ENCODE measurements at places on chromosomes 5 and 9.

DNA sequence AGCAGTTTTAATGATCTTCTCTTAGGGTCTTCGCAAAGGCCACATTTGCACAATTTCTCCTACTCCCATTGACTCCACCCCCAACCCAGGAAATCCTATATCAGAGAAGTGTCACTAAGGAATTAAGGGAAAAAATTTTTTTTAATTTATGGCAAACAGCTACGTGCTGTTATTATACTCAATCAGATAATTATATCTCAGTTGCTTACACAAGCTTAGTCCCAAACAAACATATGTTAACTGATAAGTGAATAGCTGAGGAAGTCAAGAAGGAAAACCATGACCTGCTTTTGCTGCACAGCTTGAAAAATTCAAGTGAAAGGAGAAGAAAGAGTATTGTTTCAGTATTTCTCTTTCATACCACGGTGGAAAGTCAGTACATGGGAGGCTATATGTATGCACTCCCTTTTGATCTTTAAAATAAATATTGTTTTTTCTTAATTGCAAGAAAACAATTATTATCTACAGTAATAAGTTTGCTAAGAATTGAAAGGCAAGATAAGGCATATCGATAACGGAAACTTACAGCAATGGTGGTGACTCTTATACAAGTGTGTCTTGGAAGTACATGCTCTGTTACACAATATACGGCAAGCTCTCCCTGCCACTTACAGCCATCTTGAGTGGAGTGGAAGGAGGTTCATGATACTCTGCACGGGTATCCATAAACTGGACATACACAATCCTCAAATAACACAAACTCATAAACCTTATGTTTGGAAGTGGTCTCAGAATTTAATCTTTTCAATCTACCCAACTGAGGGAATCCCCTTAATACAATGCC lies 167.9 kb upstream of the FREM1 start:
- DNase-seq = peak; percentile 36

DNA sequence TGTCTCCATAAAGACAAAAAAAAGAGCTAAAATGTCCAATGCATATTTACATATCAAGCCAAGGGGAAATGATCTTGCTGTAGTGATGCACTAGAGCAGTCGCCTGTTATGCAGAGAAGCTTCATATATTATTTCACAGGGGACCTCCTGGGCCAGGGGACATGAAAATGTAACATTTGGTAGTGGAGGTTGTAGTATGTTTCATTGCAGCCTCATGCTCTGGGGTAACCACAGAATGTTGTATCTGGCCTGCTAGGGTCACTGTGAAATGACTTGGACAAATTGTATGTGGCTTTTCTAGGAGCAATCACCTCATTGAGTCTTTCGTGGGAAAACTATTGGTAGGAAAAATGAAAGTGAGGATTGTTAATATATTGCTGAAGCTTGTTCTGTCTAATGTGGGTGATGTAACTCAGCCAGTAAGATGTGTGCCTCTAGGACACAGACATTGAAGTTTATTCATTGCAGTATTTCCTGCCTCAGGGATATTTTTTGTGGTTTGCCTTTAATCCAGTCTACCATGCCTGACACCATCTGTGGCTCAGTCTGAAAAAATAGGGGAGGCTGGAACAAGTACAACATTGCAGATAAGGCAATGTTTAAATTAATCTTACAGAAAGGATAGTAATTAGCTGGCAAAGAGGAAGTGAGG lies 430.8 kb upstream of the TNC start:
- no peak for DNase-seq

DNA sequence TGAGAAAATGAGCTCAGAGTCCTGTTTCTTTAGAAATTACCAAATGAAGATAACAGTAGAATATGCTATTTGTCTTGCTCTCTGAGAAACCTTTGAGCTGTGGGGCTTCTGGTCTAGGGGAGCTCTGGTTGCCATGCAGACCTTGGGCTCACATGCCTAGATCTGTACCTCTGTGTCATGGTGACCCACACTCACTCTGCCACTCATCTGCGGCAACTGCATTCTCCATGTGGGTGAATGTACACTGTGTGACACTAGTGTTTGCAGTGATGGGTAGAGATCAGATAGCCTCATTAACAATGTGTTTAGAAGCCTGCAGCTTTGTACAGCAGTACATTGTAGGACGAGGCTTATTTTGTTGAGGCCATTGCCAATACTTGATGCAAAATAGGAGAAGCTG lies 521.2 kb downstream of the CHSY3 start:
- no peak for DNase-seq

GRCh38 chr5:133606835-133607234 lies 5.5 kb downstream of the FSTL4 start:
- no peak for DNase-seq

DNA sequence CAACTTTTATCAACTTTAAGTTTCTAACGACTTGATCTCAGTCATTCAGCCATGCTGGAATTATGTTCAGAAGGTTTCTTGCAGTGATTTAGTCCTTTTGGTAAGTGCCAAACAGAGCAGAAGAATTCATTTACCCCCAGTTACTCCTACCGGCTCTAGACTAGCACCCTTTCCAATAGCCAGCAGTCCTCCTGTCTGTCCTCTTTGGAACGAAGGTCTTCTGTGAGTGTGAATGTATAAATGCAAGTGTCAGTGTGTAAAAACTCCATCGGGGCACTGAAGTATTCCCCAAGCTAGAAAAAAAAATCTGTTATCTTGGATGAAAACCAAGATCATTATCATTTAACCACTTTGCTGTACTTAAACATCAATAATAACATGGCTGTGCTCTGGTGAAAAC lies 64.4 kb downstream of the GLIS3 start:
- DNase-seq = no peak

GRCh38 chr9:20312732-20313131 lies 309.6 kb downstream of the MLLT3 start:
- DNase-seq = no peak

- DNase-seq = no peak
Observed at GRCh38 chr5:108280960-108281569, 100.8 kb downstream of the FBXL17 start.

GRCh38 chr9:91307279-91307678 lies 54.4 kb downstream of the AUH start:
- DNase-seq = no peak

DNA sequence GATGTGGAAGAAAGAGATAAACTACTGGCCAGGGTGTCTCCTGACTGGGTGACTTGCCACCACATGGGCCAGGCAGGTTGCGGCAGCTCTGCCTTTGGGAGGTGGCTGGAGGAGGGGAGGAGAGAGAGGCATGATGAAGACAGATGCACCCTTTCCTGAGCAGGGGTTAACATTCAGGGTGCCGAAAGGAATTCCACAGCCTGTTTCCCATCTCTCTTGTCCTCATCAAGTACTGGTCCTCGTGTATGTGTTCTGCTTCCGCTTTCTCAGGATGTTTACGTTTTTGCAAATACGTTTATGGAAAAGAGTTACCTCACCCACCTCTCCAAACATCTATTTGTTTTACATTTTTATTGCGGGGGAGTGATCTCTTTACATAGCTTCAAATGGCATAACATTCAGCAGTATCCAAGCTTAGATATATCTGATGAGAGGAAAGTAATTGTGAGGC lies 73.4 kb downstream of the C9orf85 start:
- no peak for DNase-seq

- no peak for DNase-seq
Observed at GRCh38 chr5:11212706-11213105, 451.7 kb upstream of the DAP start.

DNA sequence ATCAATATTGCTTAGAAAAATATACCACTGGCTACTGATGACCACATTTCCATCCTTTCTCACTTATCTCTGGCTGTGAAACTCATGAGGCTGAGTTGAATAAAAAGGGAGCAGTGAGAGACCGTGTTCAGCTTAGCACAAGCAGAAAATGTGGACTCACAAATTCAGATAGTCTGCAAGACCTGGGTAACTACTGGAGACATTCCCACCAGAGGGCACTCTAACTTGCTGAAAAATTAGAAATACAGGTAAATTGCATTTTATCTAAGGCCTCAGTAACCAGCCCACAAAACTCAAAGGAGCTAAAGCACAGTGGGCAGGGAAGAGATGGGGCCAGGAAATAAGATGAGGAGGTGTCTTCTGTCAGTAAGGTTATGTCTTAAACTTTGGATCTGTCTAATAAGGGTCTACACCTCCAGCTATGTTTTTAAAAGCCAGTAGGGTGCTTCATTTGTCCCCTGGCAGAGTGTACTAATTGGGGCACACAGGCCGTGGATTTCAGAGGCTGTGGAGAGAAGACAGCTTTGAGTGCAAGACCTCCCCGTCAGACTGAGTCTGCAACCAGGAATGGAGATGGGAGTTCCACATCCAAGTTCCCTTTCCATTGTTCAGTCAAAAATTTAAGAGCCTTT lies 8.7 kb upstream of the NDUFB6 start:
- DNase-seq = peak; percentile 31

DNA sequence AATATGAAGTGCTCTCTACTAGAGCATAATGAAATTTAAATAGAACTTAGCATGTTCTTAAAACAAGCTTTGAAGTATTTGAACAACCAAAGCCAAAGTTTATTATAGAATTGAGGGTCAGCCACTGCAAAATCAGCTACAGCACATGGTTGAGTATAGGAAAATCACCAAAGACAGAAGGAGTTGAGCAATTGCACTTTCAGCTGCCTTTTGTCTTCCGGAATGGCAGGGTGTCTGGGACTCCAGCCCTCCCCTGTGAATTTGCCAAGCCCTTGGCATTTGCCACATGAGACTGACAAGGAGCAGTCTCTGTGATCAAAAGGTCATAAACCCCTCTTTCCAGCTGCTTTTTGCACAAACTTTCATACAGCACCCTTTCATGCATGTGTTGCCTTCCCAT lies 8.5 kb upstream of the LURAP1L start:
- no peak for DNase-seq

GRCh38 chr5:127077366-127077765 lies 4.1 kb upstream of the C5orf63 start:
- no peak for DNase-seq

DNA sequence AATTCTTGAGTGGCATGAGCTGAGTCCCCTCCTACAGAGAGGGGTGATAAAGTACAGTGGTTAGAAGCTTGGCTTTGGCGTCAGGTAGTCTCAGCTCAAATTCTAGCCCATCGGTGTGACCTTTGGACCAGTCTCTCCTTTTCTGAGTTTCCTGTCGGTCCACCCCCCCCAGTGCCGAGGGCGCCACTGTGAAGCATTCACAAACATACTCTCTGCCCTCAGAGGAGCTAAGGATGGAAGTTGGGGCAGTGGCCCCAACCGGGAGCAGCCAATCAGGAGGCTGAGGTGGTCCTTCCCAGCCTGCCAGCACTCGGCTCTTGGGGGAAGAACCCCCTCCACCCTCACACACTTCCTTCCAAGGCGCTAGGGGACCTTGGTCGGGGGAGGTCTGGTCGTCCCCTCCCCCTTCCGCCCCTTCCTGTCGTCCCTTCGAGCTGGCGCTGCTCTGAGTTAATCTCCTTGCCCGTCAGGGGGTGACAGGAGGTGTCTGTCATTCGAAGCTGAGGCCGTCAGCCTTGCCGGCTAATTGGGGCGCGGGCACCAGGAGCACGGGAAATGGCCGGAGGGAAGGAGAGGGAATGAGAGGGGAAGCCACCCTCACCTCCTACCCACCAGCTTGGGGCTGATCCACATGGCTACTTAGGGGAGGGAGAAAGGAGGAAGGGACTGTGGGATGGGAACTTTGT lies 53.0 kb downstream of the CXXC5 start:
- no peak for DNase-seq

DNA sequence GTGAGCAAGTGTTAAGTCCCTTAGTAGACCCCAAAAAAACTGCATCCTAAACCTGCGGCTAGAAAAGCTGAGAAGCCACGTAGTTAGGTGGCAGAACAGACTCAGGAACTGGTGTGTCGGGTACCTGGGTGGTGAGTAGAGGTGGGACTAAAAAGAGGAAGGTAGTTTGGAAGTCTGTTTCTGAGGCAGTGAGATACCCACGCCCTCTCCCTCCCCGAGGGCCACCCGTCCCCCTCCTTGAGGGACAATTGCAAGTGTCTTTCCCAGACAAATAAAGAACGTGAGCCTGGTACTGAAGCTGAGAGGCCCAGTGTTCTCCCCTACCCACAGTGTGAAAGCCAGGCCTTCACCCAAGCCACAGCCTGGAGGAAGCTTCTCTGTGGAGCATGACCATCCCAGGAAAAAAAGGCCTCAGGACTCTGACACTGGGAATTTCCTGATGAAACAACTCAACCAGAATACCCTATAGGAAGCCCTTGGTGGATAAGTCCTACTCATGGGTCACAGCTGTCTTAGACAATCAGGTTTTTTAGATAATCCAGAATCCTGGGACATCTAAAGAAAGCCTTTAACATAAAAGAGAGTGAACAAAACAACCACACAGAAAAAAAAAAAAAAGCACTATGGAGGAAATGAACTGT lies 7.0 kb upstream of the CD74 start:
- no peak for DNase-seq

DNA sequence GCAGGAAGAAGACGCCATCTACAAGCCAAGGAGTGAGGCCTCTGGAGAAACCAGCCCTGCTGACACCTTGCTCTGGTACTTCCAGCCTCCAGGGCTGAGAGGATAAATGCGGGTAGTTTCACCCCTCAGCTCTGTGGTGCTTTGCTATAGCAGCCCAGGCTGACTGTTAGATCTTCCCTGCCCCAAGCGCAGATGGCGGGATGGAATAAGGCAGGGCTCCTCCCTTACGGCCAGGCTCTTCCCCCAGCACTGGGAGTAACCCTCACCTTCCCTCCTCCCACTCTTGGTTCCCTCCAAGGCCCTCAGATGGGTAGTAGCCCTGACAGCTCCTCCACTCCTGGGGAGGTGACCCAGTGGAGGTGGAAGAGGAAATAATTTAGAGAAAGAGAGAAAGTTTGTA lies 285.1 kb downstream of the GADD45G start:
- DNase-seq = no peak

GRCh38 chr9:7103367-7103766 lies 345.6 kb downstream of the KDM4C start:
- no peak for DNase-seq

DNA sequence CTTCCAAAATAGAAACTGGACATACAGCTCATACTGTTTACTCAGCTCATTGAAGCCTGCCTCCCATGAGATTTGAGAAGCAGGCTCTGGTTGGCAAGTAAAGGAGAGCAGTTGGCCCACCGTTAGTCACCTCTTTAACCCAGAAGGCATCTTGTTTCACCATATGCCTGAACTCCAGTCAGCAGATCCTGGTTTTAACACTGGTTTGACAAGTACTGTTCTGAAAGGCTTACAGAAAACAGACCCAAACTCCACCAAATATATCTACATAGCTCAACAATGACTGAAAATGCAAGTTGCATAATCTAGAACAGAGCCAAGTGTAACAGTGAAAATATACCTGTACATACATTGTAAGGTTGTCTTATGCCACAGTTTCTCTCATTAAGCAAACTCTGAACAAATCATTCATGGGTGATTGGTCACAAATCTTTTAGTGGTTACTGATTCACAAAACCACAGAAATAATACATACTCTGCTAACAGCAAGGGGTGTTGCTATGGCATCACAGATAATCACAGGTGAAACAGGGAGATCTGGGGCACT lies 198.8 kb downstream of the BNC2 start:
- no peak for DNase-seq

GRCh38 chr5:180059326-180059725 lies 12.2 kb downstream of the RNF130 start:
- no peak for DNase-seq

- no peak for DNase-seq
Observed at GRCh38 chr5:51651889-51652288, 268.6 kb downstream of the ISL1 start.

- no peak for DNase-seq
Observed at GRCh38 chr9:13128266-13128860, 151.1 kb downstream of the MPDZ start.

GRCh38 chr9:99055384-99055783 lies 49.5 kb upstream of the TGFBR1 start:
- DNase-seq = no peak

GRCh38 chr5:68994645-68995044 lies 99.2 kb upstream of the SLC30A5 start:
- DNase-seq = no peak

All from right lung (tissue), 10 donors.